ENCODE measurements at places on chromosomes 2 and 18.

DNA sequence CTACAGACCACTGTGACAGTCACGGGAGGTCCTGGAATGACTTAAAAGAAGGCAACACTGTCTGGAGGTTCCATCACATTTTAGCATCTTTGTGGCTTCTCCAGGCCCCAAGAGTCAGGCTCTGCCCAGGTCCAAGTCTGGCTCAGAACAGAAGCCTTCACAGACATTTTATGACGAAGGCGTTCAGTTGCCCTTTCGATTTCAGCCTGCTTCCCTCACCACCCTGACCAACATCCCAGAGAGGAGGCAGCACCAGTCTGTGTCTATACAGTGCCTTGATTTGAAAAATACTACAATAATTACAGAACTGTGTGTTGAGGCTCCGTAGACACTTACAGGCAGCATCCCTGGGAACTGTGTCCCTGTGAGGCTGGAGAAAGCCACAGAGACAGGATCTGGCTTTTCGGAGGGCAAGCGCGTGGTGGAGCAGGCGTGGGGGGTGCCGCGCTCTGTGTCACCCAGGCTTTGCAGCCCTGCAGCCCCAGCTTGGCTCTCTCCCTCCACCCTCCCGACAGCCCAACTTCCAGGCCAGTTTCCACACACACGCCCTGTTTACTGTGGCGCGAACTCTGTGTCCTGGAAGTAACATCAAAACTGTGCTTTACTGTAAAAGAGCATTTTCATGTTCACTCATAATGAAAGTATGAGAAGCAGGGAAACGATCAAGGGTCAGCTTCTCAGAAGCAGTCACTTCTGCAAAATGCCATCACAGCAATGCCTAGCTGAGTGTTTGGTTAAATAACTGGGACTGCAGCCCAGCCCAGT lies 153.5 kb upstream of the ALKAL2 start:
- DNase-seq: no peak

GRCh38 chr2:37892436-37893114 lies 32.5 kb upstream of the RMDN2 start:
- no peak for DNase-seq

DNA sequence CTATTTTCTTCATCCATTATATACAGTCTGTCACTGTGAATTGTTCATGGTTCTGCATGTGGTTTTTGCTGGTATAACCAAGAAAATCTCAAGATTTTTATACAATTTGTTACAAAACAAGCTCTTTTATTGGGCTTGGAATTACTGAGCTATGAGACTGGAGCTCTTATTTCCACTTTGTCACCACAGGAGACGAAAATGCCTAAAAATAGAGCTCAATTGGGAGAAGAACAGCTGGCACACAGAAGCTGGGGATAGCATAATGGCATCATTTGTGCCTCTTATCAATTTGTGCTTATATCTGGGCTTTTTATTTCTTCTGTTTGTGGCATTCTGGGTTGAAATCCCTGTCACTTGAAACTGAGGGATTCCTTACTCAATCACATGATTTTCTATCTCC lies 219.1 kb downstream of the CALCRL start:
- DNase-seq: no peak

GRCh38 chr18:36519358-36519757 lies 221.8 kb downstream of the FHOD3 start:
- DNase-seq: no peak

DNA sequence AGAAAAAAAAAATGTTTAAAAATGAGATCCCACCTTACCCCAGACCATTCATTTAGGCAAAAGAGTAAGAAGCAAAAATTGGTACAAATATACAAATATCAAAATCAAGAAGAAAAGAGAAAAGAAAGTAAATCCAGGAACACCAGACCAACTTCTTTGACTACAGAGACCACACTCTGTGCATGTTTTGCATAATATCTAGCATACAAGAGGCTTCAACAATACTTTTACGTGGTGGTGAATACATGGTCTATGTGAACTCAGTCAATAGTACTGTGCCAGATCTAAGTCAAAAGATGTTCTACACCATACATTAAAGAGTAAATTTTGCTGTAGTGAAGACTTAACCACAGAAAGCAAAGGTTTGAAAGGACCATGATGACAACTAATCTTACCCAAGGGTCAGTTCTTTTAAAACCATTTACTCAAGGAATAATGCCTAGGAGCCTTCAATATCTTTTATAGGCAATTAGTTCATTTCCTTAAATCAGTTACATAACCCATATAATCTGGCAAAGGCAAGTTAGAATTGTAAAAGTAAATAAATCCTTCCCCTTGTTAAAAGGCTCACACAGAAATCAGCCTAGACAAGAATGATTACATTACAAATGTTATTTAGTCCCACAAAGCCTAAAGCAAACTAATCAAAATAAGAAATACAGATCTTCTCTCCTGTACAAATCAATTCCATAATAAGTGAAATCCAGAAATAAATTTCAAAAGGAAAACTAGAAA lies 115.2 kb downstream of the EXOC6B start:
- no peak for DNase-seq

All from foreskin keratinocyte (primary cell).